Left hindlimb (tissue), 1 donor: ENCODE measurements at places on chromosomes 7 and 10.

DNA sequence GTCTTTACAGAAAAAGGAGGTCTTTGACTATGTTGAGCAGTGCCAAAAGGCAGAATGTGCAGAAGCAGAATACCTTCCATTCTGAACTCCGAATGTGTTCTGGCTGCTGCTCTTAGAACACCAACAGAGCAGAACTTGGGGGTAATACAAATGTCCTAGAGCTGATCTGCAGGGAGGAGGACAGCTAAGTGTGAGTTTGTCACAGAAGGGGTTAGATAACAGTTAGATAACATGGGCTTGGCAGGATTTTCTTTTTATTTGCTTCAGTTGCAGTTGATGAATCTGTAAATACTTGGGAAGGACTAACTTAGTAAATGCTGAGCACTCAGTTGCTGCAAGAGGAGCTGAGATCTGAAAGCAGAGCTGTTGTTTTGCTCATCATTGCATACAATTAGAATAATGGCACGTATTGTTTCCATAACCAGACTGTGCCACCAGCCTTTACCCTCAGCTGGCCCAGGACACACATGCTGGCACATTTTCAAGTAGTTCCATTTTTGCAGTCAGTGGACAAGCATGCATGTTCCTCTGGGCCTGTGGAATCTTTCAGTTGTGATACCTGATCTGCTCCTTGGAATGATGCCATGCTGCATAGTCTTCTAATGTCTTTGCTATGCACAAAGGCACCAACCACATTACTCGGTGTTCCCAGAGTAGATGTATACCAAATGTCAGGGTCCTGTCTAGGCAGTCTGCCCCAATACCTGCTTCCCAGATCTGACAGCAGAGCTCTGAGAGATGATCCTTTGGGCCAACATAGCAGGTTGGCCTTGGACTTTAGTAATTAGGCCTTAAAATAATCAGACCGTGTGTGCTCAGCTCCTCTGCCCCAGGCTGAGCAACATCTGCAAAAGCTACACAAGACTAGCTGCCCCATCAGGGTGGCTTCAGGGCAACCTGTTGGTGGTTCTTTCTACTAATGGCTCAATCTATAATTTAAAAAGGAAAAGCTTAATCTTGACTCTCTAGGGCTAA, 55.7 kb downstream of the GSDME start:
- DNase-seq, result peak; percentile 61

- DNase-seq, result no peak
Measured at GRCh38 chr10:103896225-103896624, 21.8 kb downstream of the STN1 start.

- no peak for DNase-seq
Measured at GRCh38 chr10:71978988-71979691, 14.9 kb downstream of the CHST3 start.

GRCh38 chr10:93334901-93335327, 147.2 kb downstream of the MYOF start:
- DNase-seq, result no peak

DNA sequence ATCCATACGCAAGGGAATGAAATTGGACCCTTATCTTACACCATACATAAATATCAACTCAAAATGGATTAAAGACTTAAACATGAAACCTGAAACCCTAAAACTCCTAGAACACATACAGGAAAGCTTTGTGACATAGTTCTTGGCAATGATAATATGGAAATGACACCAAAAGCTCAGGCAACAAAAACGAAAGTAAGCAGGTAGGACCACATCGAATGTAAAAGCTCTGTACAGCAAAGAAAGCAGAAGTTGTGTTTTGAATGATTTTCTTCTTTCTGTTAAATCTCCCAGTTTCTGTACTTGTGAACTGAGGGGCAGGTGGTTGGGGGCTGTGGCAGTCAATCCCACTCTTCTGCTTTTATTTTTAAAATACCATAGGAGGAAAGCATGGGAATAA, 368.4 kb upstream of the PODXL start:
- DNase-seq, result no peak

- no peak for DNase-seq
Measured at GRCh38 chr10:42969909-42970308, 107.0 kb upstream of the RET start.

GRCh38 chr10:11527691-11528255, 83.7 kb downstream of the USP6NL start:
- DNase-seq, result no peak

- no peak for DNase-seq
Measured at GRCh38 chr10:49678827-49679479, 498 bp upstream of the C10orf53 start.

DNA sequence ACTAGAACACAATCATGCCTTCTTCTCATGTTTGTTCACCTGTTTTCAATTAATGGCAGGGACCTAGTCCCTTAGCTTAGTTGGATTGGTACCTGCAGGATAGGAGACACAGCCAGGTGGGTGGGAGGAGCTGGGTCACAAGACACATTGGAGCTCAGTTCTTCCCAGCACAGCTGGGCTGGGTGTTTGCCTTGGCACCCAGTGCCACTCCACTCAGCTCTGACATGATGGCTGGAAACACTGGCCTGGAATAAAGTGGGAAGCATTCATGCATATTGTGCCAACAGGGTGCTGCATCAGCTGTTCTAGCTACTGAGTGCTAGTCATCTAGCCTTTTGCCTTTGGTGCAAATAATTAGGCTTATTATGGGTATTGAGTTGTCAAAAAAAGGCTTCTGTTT, 226.1 kb downstream of the PTEN start:
- DNase-seq, result no peak

GRCh38 chr10:30058570-30059132, 735 bp downstream of the JCAD start:
- peak; percentile 42 for DNase-seq

- DNase-seq, result no peak
Measured at GRCh38 chr7:30474893-30475292, 3.7 kb downstream of the NOD1 start.

GRCh38 chr7:50364645-50365044, 60.1 kb downstream of the IKZF1 start:
- DNase-seq, result no peak

DNA sequence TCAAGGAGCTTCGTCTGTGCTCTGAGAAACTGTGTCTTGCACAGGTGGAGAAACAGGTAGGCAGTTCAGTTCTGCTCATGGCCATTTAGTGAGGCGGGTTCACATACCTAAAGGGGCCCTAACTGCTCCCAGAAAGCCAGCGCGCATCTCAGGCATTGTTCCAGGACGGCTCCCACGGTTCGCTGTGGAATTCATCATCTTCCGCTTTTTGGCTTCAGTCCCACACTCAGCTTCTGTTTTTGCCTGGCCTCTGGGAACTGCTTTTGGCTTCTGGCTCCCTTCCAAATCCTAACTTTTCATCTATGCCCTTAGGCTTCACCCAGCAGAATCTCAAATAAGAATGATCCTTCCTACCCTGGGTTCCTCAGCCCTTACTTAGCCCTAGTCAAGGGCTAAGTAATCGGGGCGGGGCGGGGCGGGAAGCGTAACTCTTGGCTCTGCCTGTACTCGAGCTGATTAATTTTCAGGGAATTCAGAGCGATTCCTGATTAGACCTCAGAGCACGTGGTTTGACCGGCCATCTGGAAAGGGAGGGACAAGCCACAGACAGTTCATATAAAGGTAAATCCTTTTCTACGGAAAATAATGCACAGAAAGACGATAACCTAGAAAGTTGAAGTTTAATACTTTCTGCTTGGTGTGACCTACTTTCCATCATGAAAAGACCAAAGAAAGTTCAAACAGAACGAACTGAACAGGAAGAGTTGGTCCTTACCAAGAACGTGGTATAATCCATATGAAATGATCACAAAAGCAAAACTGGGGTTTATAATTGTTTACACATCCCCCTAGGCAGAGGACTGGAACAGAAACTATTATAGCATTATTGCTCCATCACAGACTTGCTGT, 105.7 kb downstream of the ST8SIA6 start:
- DNase-seq, result peak; percentile 80

- DNase-seq, result no peak
Measured at GRCh38 chr10:28661035-28661434, 16.3 kb upstream of the BAMBI start.

- no peak for DNase-seq
Measured at GRCh38 chr10:131277969-131278368, 33.6 kb downstream of the TCERG1L start.

GRCh38 chr10:27138277-27138676, 15.9 kb downstream of the YME1L1 start:
- DNase-seq, result no peak
